ENCODE measurements at places on chromosomes 6 and 20.

DNA sequence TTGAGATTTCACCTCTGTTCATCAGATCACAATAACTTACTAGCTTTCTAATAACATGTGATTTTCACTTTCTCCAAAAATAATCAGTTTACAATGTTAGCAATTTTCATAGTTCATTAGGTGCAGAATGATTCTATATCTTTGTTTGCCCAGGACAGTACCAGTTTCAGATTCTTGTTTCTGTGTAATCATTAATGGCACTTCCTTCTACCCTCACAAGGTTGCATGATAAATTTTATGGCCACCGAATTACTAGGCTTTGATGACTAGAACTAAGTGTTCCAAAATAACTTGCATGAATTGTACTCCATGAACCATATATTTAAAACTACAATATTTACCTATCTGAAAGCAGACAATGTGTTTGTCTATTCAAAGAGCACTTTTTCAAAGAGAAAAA is 442.3 kb downstream of the EPHA7 start:
- no peak for DNase-seq

GRCh38 chr6:29730575-29731126 is 7.4 kb downstream of the HLA-F start:
- no peak for DNase-seq

- no peak for DNase-seq
These were observed 302.0 kb upstream of the STXBP5 start for GRCh38 chr6:146901940-146902816.

DNA sequence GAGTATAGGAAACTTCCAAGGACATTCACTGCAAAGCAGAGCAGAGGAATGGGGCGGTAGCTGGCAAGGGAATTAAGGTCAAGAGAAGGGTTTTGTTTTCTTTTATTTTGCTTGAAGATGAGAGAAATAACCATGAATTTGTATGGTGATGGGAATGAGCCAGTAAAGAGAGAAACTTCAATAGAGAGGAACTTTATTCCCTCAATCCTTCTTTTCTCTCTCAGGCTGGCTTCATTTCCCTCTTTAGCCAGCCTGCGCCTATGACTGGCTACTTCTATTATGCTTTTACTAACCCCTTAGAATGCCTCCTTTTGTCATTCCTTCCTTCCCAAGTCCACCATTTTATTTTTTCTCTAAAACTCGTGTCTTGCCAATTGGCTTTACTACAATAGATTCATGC is 101.4 kb upstream of the CEP85L start:
- DNase-seq, result no peak

- DNase-seq, result no peak
These were observed 61.0 kb downstream of the EDN3 start for GRCh38 chr20:59361411-59361810.

DNA sequence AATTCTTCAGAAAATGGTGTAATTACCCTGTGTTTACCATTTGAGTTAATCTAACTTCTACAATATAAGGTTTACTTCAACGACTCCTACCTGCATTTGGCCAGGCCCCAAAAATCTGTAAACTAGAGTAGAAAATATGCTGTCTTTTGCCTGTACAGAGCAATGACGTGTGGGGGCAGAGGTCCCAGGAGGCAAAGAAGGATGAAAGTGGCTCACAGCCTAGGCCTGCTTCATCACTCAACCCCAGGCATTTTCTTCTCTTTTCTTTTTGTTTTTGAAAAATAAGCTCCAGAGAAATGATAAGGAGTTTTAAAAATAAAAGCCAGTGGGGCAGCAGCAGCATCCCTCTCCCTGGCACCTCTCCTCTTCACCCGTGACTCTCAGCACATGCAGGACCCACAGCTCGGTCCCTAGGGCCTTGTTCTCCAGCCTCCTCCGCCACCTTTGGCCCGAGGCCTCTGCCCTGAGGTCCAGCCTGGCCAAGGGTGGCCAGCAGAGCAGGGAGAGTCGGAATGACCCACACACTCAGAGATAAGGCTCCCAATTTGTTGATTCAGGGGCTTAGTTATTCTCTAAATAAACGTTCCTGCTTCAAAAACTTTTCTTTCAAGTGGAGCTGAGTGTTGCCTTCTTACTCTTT is 310.3 kb upstream of the RNF24 start:
- no peak for DNase-seq

DNA sequence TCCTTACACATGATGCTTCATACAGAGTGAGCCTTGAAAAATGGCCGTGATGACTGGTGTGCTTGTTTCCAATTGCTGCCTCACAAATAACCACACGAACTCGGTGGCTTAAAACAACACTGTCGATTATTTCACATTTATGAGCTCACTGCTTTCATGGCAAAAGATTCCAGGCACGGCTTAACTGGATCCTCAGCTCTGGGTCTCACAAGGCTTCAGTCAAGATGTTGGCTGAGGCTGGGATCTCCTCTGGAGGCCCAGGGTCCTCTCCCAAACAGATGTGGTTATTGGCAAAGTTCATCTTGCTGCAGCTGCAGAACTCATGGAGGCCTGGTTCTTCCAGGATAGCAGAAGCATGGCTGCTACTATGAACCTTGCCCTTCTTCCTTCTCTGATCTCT is 144.6 kb downstream of the TFAP2C start:
- no peak for DNase-seq

- DNase-seq, result no peak
These were observed 379 bp downstream of the CABLES2 start for GRCh38 chr20:62406635-62407176.

GRCh38 chr6:35919827-35920751 is 809 bp downstream of the SRPK1 start:
- peak; percentile 72 for DNase-seq

DNA sequence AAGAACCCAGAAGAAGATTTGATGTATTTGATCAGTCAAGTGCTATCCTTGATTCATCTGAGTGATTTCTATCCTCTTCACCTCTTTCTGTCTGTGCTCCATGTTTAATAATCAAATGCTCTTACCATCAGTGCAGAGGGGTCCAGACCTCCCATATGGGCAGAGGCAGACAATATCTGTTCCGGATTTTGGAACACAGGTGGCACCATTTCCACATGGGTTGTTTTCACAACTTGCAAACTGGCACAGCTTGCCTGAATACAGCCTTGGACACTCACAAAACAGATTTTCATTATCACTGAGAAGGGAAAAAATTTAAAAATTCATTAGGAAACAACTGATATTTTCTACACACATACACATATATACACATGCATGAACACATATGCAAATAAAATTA is 228.5 kb downstream of the PHF3 start:
- DNase-seq, result no peak

- no peak for DNase-seq
These were observed 27.4 kb upstream of the KHDC1 start for GRCh38 chr6:73290435-73290834.

DNA sequence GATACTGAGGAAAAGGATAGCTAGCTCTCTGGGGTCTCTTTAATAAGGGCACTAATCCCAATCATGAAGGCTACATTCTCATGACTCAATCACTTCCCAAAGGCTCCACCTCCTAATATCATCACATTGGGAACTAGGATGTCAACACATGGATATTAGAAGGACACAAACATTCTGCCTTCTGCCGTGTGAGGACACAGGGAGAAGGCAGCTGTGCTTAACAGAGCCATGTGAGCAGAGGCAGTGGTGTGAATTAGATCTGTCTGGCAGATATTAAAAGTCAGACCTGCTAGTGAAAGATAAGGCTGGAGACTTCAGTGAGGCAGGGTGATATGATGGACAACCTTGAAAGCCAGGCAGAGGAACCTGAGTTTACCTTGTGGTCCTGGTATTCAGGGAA is 341.9 kb downstream of the ARHGAP18 start:
- DNase-seq, result no peak

DNA sequence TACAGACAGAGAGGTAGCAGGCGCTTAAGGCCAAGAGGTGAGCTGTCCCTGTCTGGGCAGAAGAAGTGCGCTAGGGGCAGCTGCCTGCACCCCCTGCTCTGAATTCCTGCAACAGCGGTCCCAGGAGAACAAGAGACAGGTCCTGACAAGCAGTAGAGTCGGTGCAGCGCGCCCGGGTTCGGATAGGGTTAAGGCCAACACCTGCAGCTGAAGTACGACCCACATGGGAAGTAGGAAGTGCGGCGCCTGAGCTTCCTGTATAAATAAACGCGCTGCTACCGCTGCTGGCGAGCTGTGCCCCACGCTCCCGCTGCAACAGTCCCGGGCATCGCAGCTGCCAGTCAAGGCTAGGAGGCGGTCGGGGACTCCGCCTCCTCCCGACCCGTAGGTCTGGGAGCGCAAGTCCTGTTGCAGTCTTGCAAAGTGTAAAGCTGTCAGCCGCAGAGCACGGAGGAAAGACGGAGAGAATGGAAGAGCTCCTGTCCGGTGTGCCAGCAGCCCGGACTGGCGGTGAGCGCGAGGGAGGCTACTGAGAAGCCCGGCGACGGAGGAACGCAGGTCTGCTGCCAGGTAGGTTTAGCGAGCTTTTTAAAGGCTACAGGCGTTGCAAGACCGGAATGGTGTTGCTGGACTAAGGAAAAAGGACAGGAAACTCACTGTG is at the start of gene RNF144B:
RNF144B (plus strand) TSS at position 290 of the 661 bp plus-strand sequence. CDS start 12,185 bp downstream, outside the sequence.
- DNase-seq, result peak; percentile 85

- DNase-seq, result no peak
These were observed 16.5 kb downstream of the HEY2 start for GRCh38 chr6:125765944-125766343.

- no peak for DNase-seq
These were observed 58.6 kb downstream of the CPNE5 start for GRCh38 chr6:36780442-36781177.

DNA sequence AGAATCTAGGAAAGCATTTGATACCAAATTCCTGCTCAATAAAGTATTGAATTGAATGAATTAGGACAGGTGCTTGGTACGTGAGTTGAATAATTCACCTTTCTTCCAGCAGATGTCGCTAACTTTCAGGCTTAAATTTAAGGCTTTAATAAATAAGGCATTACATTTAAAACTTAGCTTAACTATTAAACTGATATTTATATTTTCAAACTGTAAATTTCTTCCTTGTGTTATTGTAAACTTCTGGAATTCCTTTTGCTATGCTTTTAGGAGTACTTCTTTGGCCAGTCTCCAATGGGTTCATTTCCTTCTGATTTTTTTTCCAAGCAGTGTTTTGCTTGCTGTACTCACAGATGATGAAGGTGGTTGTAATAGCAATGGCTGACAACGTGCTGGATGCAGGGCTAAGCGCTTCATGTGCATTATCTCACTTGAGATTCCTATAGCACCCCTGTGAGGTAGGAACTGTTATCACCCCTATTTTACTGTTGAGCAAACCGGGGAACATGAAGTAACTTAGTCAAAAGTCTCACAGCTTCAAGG is 71.3 kb upstream of the SLC2A12 start:
- peak; percentile 64 for DNase-seq

- DNase-seq, result no peak
These were observed 526.8 kb downstream of the CD109 start for GRCh38 chr6:74222768-74223333.

GRCh38 chr6:26006086-26006939 is 43.7 kb downstream of the TRIM38 start:
- DNase-seq, result no peak

DNA sequence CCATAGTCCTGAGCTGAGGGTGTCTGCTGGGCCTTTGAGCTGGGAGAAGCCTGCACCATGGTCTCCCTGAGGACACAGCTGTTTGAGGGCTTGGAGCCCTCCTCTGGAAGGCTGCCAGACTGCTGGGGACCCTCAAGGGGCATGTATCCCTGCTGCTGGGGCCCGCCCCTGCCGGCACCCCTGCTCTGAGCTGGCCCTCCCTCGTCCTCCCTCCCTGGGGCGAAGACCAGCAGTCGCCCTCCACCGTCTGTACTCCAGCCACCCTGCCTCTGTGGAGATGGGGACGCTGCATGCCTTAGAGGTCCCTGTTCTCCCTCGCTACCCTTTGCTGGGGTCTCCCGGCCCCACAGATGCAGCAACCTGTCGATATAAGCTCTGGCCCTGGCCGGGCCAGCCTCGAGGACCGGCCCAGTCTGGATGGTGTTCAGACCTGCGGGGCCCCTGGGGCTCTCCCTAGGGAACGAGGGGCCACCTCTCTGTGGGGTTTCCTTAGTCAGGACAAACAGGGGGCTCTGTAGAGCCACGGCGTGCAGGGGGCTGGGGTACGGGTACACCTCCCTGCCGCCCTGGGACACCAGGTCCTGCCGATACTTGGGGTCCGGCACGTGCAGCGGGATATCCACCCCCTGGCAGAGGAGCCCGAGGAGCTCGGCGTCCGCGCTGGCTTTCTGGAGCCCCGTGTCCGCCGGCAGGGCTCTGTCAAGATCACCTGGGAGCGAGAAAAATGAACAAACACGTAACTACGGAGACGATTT is 11.0 kb downstream of the DACT2 start:
- no peak for DNase-seq

GRCh38 chr20:59985864-59986263 is 27.6 kb downstream of the CDH26 start:
- peak; percentile 37 for DNase-seq

DNA sequence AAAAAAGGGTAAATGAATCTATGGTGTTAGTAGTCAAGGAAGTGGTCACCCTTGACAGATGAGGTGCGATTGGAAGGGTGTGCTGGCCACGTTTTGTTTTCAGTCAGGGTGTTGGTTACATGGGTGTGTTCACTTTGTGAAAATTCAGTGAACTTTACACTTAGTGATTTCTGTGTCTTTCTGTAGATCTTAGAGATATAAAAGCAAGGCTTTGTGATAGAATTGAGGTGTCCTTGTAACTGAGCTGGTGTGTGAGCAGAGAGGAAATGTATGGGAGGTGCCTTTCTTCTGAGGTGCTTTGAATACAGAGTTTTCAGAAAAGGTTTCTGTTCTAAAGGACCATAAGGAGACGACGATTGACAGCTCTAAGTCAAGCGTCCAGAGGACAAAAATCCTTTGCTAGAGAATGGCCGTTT is 90.5 kb downstream of the SAMD3 start:
- DNase-seq, result no peak

GRCh38 chr6:144652292-144652891 is 367.3 kb downstream of the UTRN start:
- no peak for DNase-seq

- no peak for DNase-seq
These were observed 7.7 kb downstream of the AMD1 start for GRCh38 chr6:110882274-110882619.

DNA sequence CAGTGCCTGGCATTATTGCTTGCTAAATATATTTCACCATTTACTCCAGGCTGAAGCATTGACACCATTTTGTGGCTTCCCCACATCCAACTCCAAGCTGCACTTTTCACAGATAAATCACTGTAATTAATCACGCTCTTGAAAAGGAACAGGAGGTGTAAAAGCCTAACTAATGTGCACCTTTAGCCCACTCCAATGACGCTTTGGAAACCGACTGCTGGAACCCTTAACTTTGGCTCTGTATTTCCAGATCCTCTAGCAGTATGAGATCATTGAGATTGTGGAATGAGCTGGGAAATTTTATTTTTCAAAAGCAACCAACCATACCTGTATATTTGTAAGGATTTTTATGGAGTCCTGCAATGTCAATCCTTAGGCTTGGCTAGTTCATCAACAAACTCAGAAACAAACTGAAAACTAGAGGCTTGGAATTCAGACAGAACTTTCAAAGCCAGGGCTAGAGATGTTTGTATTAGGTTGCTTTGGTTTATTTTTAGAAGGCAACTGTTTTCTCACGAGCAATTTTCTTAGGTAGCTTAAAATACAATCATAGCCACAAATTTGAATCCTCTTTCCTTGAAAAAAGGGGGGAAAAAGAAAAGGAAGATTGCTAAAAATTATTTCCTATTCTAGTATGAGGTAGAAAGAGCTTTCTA is 52.8 kb upstream of the UTRN start:
- no peak for DNase-seq
